ENCODE measurements at places on chromosomes 1 and 21. TPM values are rescaled to one million over a fixed set of nuclear protein-coding genes. Genes with fewer than 3 reads are reported as not detected.

DNA sequence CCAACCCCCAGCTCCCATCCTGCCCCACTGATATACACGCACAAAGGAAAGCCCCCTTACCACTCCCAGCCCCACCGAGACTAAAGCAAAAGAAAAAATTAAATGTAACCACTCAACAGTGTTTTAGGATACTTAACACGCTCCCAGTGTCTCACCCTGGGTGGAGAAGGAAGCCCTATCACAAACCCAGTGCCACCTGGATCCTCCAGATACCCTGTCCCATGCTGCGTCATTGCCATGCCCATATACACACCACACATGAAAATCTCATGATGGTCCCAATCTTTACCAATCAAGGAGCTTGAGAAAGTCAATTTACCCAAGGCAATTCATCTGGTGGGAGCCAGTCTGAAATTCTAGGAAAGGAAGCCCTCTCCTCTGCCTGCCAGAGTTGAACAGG, 11.2 kb downstream of the KIAA1614 start:
- no peak for DNase-seq

GRCh38 chr1:65470766-65471165, 50.3 kb downstream of the LEPR start:
- no peak for DNase-seq

Gene SAMD11
- total RNA-seq: not detected

- DNase-seq: no peak
These were observed 19.1 kb upstream of the NCF2 start for GRCh38 chr1:183609313-183609712.

Gene BACH1
- total RNA-seq: 35.0 TPM

Gene FGR
- 4.7 TPM for total RNA-seq

GRCh38 chr1:8463144-8463927, 145.4 kb downstream of the SLC45A1 start:
- no peak for DNase-seq

DNA sequence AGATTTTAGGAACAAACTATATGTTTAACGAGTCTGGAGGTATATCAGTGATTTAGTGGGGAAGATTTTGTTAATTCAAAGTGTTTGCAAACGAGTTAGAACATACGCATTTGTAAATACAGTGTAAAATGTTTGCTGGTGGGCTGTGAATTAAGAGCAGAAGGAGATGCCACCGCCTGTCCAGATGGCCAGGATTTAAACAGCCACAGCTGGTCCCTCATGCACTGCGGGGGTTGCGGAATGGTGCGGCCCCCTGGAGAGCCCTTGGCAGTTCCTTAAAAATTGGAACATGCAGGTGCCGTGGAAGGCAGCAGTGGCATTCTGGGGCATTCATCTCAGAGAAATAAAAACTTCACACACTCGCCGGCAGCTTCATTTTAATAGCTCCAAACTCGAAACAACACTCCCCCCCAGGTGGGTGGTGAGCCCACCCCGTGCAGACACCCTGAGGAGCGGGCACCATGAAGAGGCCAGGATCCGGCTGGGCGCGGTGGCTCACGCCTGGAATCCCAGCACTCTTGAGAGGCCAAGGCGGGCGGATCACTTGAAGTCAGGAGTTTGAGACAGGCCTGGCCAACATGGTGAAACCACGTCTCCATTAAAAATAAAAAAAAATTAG, 3.5 kb upstream of the C1orf159 start:
- DNase-seq: peak; percentile 27

DNA sequence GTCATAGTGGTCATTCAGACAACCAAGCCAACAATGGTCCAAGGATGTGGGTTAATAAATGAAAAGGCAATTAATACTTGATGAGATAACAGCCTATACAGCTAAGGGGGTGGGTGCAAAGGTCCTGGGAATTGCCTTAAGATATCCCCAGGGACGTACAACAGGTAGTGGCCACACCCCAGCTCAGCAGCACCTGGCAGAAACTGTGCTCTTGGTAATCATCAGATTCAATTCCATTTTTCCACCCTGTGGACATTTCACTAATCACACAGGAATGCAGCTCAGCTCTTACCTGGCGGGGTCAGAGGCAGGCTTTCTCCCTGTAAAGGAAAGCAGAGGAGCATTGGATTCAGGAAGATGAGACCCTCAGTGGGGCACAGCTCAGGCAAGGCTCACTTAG, 32.9 kb downstream of the FCRL5 start:
- DNase-seq: no peak

- DNase-seq: no peak
These were observed 2.1 kb downstream of the BRINP2 start for GRCh38 chr1:177172866-177173265.

DNA sequence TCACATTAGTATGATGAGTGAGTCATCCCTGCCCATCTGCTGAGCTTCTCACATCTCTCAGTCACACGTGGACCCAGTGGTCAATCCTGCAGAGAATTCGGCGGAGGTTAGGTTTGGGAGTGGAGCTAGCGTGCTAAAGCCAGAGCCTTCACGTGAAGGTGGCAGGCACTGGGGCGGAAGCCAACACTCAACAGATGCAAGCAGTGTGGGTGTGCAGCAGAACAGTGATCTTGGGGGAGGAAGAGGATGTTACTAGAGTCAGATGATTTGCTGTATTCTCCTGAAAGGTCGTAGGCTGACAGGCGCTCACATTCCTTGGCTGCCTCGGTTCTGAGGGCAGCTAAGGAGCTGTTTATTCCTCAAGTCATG, 6.7 kb downstream of the C1orf115 start:
- no peak for DNase-seq

DNA sequence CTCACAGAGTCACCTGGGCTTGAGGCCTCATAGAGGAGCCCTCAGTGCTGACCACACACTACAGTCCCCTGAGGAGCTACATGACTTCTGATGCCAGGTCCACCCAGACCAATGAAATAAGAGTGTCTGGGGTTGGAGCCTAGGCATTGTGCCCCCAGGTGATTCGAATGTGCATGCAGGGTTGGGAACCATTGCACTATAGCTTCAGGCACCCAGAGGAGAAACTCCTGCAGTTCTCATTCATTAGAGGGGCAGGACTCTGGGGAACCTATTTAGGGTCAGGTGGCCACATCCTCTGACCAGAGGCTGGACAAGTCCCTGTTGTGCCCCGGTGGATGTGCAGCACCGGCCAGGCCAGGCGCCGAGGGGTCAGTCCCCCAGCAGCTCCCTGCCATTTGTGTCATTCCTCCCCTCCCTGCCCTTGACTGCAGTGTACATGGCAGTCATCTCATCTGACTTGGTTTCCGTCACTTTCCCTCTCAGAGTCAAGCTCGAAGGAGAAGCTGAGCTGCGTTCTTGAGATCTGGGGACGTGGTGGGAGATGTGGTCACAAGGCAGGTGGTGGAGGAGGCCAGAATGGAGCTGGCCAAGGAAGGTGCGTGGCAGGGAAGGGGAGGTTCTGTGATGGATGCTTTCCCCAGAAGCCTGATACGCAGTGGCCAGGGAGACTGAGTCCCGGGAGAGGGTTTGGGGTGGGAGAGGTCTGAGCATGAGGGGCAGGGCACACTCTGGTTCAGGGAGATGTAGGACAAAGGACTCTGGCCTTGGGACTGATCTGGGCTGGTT, 6.4 kb downstream of the CLDN19 start:
- DNase-seq: no peak

DNA sequence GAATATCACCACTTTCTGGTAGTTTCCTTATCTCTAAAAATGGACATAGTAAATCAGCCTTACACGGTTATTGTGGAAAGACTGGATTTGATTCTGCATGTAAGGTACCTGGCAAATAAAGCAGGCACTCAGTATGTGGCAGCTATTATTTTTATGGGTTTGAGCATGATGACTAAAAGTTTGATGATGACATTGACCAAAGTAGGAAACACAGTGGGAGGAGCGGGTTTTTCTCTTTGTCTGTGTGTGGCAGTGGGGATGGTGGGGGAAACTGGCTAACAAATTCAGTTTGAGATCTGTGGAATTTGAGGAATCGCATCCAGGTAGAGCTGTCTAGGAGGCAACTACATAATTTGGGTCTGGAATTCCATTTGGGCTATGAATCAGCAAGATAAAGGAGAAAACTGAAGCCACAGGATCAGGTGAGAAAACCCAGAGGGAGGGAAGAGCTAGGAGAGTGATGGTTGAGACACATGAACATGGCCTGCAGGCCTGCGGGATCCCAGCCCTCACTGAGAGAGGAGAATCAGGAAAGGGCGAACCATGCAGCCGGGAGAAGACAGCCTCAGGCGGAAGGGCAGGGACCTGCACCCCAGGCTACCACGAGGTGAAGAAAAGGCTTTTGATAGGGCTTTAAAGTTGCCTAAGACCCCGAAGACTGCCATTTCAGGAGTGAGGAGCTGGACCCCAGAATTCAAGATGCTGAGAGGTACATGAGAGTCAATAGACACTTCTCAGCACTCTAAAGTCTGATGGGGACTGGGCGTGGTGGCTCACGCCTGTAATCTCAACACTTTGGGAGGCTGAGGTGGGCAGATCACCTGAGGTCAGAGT, 52.2 kb downstream of the MEF2D start:
- no peak for DNase-seq

Gene TLR5
- 1.8 TPM for total RNA-seq

GRCh38 chr1:36651176-36651910, 168.6 kb upstream of the CSF3R start:
- no peak for DNase-seq

GRCh38 chr1:153364766-153365666, 7.4 kb downstream of the S100A9 start:
- no peak for DNase-seq

- DNase-seq: no peak
These were observed 168.4 kb downstream of the ZC3H11B start for GRCh38 chr1:219444474-219444873.

DNA sequence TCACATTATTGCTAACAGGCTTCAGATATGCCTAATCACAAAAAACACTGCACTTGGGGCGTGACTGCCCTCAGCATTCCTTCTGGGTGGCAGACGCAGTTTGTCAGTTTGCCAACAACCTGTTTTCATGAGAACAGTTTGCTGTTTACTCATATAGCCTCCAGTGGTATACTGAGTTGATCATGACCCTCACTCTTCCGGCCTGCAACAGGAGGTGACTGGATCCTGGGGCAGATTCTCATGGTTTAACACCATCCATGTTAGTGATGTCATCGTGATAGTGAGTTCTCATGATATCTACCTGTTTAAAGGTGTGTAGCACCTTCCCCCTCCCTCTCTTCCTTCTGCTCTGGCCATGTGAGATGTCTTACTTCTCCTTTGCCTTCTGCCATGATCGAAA, 555.2 kb downstream of the PLPP3 start:
- DNase-seq: no peak

DNA sequence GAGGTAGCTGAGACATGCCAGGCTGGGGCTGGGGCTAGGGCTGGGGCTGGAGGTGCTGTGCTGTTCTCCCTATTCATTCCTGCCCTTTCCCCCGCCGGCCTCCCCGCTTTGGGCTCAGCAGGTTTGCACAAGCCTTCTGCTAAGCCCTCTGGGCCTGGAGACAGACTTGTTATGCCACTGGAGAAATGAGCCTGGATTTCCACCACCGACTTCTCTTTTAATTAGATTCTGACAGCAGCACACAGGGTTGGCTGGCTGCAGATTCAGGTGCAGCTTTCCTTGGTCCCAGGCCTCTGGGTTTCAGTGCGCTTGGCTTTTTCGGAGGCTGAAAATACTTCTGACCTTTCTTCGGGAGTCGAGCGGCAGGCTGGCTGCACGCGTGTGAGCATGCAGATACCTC, 71.5 kb upstream of the ACTL8 start:
- DNase-seq: no peak

Gene ATP6V1G3
- total RNA-seq: not detected

- DNase-seq: no peak
These were observed 77.5 kb downstream of the TPR start for GRCh38 chr1:186297439-186298045.

Gene BNIPL
- total RNA-seq: 4.1 TPM

GRCh38 chr21:37087188-37087587, 14.1 kb downstream of the TTC3 start:
- no peak for DNase-seq

DNA sequence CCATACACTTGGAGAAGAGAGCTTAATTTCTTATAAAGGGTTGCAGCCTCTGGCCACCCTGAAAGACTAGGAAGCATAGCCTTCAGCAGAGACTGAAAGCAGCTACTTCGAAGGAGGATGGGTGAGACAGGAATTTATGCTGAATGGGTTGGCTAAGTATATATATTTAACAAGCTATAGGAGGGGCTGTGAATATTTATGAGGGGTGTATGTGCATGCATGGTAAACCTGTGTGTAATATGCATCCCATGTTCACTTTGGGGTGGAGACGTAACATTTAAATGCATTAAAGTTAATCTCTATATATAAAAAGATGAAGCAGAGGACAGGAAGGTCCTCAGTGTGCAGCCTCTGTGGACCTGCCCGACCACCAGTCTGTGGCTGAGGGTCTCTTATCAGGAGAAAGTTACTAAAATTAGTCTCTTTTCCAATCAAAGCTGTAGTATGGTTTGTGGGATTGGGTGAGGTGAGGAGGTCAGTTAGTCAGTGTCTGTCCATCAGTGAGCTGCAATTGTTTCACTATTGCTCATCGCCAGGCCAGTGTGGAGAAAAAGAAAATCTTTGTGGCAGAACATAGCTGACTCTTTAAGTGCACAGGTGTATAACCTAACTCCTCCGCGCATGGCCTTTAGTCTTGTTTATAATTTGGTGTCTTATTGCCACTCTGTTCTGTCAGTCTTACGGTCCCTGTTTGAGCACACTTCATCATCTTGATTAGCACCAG, 35.4 kb upstream of the DSCAM start:
- no peak for DNase-seq

Gene EFNA1
- total RNA-seq: 0.25 TPM

Gene SGIP1
- not detected for total RNA-seq

DNA sequence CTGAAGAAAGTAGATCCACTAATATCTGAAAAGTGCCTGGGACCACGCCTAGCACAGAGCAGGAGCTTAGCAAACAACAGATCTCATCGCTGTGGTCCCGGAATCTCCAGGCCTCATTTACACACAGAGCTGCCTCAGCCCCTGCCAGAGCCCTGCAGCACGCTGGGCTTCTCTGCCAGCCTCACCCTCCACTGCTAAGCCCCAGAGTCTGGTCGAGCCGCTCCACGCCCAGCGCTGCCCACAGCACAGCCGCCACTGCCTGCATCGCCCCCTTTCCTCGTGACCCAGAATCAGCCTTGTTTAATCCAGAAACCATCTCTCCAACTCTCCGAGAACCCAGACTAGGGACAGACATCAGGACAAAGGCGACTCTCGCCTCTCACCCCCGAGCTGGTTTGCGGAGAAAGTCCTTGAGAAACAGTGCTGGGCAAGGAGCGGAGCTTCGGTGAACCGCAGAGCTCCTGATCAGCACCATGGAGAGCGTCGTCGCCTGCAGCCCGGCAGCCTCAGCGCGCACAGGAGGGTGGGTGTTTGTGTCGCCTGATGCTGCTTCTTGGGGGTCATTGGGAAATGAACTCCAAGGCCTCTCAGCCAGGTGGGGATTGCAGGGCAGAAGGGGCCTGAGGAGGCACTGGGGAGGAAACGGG, 145.1 kb downstream of the NPHP4 start:
- DNase-seq: peak; percentile 40

- no peak for DNase-seq
These were observed 12.9 kb downstream of the MORN1 start for GRCh38 chr1:2378441-2378851.

Gene F3
- not detected for total RNA-seq

- no peak for DNase-seq
These were observed 231.5 kb upstream of the SNX7 start for GRCh38 chr1:98429965-98430443.
